ENCODE measurements at places on chromosomes 5 and 9.

DNA sequence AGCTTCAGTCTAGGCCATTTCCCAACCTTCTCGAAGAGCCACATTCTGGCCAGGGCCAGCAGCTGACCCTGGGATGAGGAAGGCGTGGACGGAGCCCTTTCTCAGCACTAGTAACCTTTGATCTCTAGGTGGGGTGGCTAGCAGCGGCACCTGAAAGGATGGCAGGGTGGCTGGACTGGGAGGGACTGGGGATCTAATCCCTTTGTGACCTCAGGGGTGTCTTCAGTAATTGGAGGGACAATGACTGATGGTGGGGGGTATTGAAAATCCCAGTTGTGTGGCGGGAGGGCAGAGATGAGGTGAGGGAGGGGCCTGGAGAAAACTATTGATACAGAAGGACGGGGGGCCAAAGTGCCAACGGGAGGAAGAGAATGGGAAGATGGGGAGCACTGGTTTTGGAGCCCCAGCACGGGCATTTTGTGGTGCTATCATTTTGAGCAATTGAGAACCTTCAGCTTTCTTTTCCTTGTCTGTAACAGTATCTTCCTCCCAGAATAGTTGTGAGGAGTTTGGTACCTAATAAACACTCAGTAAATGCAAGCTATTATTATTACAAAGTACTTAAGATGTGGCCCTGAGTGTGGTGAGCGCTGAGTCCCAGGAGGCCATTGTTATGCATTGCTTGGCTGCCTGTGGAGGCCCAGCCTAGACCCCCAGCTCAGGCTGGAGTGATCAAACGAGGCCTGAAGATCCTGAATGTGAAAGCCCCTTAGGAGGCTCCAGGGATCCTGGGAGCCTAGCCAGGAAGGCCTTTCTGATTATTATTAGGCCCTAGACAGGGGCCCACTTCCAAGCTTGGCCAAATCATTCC is 37.3 kb upstream of the UBE2D2 start:
- DNase-seq, result no peak

GRCh38 chr9:94014066-94014654 is 59.0 kb upstream of the BARX1 start:
- DNase-seq, result peak; percentile 44

DNA sequence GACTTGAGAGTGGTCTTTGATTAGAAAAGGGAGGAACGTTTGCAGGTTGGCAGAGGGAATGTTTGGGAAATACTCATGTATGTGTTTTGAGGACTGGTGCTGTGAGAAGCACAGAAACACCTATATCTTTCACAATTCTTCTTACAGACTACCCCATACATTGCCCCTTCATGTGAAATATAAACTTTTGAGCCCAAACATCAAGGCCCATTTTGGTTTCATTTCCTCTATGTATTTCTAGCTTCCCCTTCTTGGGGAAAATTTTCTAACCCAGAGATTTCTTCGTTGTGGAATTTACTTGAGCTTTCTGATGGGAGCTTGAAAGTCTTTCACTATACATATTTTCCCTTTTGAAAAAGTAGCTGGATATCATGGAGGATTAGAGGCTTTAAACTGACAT is 67.6 kb downstream of the FYB1 start:
- no peak for DNase-seq

GRCh38 chr5:116632890-116633289 is 58.3 kb upstream of the SEMA6A start:
- DNase-seq, result no peak

GRCh38 chr5:61004448-61004847 is 59.4 kb downstream of the NDUFAF2 start:
- DNase-seq, result no peak

DNA sequence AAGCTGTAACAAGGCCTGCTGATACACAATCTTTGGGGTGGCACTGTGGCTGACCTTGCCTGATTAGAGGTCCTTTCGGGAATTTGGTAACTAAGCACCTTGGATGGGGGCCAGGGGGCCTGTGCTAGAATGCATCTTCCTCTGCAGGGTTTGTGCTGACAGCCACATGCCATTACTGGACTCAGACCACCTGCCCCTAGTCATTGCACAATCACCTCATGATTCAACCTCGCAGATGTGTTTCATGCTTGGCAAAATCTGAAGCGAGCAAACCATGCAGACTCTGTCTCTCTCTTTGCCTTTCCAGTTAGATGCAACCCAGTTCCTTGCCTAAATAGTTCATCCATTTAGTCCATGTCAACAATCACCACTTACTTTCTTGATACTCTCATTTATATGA is 96.5 kb upstream of the ERCC6L2 start:
- DNase-seq, result no peak

DNA sequence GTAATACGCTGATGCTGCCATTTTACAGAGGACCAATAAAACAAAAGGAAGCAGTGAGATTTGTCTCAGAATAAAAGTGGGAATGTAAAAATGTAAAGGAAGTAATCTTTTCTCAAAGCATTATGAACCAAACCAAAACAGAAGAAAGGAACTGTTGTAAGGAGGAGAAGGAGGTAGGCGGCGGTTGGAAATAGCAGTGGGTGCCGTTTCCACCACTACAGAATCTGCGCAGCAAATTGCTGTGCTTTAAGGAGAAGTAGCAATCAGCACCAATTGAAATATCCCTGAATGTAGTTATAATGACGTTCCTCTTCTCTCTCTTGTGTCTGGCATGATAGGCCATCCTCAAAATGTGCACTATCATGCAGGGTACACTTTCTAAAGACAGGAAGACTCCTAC is 455.1 kb upstream of the TLE4 start:
- DNase-seq, result no peak

DNA sequence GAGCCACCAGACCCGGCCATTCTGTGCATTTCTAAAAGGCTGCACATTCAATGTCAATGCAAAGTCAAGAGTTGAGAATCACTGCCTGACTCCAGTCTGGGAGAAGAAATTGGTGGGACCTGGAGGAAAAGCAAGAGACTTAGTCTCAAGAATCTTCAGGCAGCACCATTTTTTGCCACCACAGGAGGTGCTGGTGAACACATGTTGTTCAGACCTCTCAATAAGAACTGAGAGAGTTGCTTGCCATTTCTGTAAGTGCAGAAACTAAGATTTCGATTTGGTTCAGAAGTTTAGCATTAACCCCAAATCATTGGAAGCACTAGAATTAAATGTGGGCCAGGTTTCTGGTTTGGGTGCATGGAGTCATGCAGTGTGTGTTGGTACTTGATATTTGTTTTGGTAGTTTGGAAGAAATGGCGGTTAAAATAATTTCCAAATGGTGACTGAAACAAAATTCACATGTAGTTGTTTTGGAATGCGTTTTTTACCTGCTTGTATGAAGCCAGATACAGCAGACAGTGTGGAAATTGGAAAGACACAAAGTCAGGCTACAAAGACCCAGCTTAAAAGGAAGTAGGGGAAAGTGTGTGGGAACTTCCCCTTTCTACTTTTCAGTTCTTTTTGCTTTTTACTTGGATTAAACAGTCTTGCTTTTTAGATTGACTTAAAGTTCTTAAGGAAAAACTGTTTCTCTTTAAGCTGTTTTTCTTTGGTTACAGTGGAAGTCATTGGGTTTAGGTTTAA is 20.4 kb downstream of the PDE8B start:
- no peak for DNase-seq

DNA sequence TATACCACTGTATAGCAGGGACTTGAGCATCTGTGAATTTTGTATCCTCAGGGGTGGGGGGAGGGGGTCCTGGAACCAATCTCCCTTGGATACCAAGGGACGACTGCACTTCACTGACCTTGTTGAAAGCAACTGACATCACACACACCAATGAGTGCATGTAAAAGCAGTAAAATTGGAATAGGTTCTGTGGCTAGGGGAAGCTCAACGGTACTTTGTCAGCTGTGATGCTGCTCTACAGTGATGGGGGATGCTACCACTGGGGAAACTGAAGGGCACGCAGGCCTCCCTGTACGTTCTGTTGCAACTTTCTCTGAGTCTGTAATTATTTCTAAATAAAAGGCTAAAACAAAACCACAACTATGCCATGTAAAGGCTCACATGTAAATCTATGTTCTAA is 47.0 kb upstream of the RETREG1 start:
- DNase-seq, result peak; percentile 80

DNA sequence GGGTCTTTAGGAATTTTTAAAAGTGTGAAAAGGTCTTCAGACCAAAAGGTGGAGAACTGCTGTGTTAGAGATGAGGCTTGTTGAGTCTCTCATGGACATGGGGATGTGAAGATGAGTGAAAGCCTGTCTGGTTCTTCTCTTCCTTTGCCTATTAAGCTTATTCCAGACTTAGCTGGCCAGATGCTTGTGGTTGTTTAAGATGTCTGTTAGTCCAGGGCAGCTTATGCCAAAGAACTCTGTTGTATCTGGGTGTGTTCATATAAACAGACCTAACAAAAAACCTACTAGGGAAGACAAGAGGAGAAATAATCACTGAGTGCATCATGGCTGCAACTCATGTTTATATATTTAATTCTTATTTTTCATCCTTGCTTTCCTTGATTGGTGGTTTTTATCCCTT is 57.5 kb upstream of the NCS1 start:
- DNase-seq, result no peak

DNA sequence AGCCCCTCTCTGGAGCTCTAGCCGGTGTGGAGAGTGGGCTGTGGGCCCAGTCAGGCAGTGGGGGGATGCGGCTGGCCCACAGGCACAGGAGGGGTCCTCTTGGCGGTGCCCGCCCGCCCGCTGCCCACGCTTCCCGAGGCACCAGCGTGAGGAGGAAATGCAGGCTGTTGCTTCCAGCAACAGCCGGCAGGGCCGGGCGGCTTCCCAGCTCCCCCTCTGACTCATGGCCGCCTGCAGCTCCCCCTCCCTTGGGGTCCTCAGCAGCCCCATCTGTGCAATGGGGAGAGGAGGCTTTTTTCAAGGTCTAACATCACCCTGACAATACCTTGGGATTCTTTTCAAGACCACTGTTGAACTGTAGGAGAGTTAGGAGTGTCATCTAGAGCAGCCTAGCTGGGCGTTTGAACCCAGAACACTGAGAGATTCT is 10.4 kb downstream of the CXXC5 start:
- no peak for DNase-seq

DNA sequence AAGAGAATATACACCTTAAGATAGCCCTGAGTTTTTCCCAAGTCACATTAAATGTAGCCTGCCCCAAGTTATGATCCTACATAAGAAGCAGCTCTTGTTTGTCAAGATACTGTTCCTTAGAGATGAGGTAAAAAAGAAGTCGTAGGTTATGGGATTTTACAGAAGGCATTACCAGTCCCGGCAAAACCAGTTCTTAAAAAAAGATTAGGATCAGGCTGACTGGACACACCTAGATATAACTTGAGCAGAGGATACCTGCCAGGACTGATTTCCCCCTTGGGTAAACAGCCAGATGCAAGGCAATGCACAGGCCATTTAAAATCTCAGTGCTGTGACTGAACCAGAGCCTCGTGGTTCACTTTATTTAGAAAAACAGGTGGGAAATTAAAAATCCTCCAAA is 14.1 kb upstream of the SEMA5A start:
- no peak for DNase-seq

- no peak for DNase-seq
Observed at GRCh38 chr5:3305432-3305831, 290.2 kb upstream of the IRX1 start.

GRCh38 chr9:76459694-76460635 is 983 bp downstream of the GCNT1 start:
- DNase-seq, result peak; percentile 75

GRCh38 chr5:151682751-151683331 is 3.9 kb downstream of the SPARC start:
- DNase-seq, result no peak

GRCh38 chr5:65141493-65141892 is 340.2 kb downstream of the ADAMTS6 start:
- DNase-seq, result peak; percentile 14

- no peak for DNase-seq
Observed at GRCh38 chr9:95991326-95991725, 115.8 kb downstream of the ERCC6L2 start.

GRCh38 chr9:130288393-130288792 is 22.8 kb downstream of the HMCN2 start:
- no peak for DNase-seq

DNA sequence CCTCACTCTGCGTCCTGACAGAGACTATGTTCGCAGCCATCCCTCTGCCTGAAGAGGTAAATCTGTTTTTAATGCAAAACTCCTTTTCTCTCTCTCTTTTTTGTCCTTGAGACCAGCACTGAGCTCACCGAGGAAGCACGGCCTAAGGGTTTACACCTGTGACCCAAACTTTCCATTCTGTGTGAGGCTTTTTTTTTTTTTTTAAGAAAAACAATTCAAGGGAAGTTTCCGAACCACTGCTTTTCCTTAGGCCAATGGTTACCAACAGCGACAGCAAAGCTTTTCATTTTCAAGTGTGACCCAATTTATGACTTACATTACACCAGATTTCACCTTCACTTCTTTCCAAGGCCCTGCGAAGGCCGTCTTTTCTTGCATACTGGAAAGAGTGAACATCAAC is 205.9 kb downstream of the EFNA5 start:
- DNase-seq, result no peak

GRCh38 chr5:91438871-91439270 is 55.8 kb upstream of the ARRDC3 start:
- DNase-seq, result peak; percentile 3

DNA sequence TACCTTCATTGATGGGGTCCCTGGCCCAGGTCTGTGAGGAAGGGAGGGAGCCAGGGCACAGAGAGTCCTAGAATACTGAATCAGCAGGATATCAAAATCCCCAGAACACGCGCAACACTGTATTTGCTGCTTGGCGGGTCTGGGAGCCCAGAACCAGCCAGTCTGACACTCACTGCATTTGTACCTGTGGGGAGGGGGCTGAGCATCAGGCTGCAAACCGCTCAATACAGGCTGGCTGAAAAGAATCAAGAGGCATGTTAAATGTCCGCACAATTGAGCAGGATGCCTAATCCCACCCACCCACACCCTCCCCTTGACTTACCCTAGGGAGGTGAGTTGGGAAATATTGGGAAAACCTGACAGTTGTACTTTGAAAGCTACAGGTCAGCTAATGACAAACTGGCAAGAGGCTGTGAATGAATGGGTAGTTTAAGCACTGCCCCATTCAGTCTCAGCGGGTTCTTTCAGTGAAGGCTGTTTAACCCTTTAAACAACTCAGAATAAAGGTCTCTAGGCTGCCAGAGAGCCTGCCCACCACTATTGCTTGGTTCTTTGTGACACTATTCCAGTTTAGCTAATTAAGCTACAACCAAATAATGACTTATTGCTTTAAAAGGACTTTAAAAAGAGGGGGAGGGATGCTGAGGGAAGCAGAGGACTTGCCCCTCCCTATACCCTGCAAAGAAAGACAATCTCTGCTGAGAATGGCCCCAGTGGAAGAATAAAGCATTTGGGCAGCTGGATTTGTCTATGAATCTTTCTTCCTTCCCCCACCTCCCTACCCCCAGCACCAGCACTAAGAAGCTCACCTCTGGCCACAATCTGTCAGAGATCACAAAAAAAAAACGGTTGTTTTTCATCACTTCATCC is 5.0 kb downstream of the SPRY4 start:
- no peak for DNase-seq

GRCh38 chr5:56588636-56589480 is 226.5 kb upstream of the MAP3K1 start:
- no peak for DNase-seq

DNA sequence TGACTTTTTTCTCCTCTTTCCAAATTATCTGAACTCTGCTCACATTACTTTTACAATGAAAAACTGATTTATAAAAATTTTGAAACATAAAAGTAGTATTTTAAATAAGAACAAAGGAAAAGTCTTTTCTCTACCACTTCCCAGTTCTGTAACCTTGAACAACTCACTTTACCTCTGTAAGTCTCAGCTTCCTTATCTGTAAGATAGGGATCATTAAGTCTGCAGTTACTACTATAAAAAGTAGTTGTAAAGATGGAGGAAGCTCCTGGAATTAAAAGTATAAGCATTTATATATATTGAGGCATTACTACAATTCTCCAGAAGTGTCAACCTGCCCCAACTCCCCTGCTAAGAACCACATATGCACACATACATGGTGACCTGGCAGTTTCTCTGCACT is 88.0 kb downstream of the TTC39B start:
- DNase-seq, result no peak
